Dermis microvascular lymphatic vessel endothelial cell (primary cell): ENCODE measurements at places on chromosomes 13 and 19.

DNA sequence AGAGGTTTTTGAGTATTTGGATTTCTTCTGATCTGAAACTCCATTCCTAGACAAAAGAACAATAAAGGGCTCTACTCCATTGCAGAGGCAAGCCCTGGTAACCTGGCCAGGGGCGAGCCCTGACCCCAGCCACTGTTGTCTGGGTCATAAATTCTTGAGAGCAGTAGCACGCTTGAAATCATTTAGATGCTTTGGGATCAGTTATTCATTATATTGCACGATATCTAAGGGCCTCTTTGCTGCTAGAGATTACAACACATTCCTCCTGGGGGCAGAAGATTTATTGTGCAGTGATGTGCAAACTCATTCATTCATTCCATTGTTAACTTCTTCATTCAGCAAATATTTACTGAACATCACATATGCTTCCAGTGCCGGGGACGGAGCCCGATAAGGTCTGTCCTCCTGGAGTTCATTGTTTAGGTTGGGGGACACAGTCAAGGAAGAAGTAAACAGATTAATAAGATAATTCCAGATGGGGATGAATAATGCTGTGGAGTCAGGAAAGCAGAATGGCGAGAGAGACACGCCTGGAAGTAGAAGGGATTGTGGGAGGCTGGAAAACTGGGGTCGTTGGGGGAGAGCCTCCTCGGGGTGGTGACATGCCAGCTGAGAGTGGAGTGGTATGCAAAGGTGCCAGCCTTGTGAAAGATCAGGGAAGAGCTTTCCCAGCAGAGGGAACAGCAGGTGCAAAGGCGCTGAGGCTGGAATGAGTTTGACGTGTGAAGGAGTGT, 34.9 kb downstream of the SIPA1L3 start:
- DNase-seq, result no peak

DNA sequence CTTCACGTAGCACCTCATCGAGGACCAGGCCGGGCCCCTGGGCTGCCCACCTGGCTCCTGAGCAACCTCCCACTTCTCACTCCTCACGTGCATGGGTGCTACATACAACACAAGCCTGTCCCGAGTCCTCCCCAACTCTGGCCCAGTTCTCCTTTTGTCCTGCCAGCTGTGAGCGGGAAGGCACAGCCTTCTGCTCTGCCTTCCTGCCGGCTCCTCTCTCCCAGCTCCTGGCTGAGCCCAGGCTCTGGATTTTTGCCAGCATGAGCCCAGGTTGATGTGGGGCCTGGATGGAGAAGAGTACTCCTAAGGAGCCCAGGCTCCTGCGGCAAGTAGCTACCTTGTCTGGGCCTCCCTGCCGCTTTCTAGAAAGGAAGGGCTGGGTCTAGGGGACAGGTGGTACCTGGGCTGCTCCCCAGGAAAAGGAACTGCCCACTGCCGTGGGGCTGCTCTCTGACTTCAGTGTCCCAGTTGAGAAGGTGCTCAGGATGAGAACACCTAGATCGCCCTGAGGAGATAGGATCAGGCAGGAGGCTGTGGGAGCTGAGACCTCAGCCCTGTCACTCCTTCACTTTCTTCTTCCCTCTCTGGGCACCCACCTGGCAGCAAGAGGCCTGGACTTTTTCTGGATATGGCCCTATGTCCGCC, 23.6 kb downstream of the LYL1 start:
- no peak for DNase-seq

DNA sequence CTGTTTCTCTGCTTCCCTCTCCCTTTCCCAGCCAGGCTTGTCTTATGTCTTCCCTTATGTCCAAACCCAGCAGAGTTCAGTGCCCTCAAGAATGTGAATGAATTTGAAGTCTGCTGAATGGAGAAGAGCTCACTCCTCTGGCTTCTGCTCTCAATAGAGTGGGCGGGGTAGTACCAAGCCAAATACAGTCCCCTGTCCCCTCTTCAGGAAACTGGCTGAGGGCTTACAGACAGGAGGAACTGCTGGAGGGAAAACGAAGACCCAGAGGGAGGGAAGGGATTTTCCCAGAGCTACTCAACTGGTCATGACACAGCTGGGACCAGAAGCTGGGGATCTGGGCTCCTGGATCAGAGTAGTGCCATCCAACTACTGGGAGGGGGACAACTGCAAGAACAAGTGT, 32.9 kb upstream of the POU2F2 start:
- no peak for DNase-seq

DNA sequence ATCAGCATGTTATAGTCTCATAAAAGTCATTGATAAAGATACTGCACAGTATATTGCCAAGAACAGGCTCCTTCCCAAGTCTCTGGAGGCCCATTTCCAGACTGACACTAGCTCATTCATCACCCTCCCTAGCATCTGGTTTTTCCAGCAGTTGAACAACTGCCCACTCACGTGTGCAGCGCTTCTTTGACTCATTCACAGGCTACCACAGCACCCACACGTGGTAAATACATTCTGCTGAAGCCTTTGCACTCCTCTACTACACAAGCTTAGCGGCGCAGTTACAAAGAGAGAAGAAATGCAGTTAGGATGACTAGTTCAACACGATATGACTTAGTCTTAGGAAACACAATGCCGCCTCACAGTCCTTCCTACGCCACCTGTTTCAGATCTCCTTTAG, 87.7 kb downstream of the DOCK9 start:
- peak; percentile 41 for DNase-seq

- peak; percentile 88 for DNase-seq
Measured at GRCh38 chr19:16398530-16399249, 73.1 kb downstream of the EPS15L1 start.

GRCh38 chr19:14479975-14480699, 5.0 kb upstream of the PTGER1 start:
- DNase-seq, result peak; percentile 32

GRCh38 chr13:91776611-91777193, 378.3 kb downstream of the GPC5 start:
- no peak for DNase-seq

- no peak for DNase-seq
Measured at GRCh38 chr19:51784922-51785690, 9.9 kb upstream of the FPR3 start.

DNA sequence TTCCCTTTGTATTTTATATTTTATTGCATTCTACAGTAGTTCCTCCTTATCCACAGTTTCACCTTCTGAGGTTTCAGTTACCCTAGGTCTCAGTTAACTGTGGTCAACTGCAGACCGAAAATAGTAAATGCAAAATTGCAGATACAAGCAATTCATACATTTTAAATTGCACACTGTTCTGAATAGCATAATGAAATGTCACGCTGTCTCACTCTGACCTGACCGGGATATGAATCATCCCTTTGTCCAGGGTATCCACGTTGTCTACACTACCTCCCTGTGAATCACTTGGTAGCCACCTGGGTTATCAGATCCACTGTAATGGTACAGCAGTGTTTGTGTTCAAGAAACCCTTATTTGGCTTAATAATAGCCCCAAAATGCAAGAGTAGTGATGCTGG, 325.0 kb downstream of the DNAJC15 start:
- peak; percentile 55 for DNase-seq

- DNase-seq, result no peak
Measured at GRCh38 chr19:37954421-37954874, 47.4 kb downstream of the SIPA1L3 start.

GRCh38 chr13:33493672-33494365, 208.3 kb upstream of the STARD13 start:
- DNase-seq, result no peak

- DNase-seq, result no peak
Measured at GRCh38 chr13:44420376-44421220, 47.0 kb downstream of the SERP2 start.

DNA sequence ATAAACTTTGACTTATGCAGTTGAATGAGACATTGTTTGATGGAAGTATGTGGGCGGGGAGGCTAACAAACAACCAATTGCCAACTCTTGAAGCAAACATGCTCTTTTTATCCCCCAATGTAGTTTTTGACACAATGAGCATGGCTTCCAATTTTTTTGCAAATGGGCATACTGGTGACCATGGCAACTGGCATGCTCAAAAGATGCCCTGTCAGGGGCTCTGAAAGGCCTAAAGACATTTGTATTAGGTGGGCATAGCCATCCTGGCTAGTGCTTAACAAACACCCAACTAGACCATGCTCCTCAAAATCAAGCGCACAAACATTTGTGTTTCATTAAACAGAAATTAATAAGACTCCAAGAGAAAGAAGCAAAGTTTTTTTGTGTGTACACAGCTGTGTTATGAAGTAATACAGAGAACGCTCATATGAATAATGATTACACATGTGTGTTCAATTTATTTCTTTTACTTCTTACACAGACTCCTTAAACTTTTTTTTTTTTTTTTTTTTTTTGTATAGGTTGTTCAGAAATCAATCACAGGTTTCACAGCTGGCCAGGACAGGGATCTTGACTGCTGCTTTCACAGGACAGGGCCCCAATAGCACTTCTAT, 95.6 kb downstream of the DLEU7 start:
- DNase-seq, result no peak

GRCh38 chr13:80572308-80572922, 231.5 kb upstream of the SPRY2 start:
- no peak for DNase-seq

- no peak for DNase-seq
Measured at GRCh38 chr13:42055500-42056085, 7.1 kb downstream of the DGKH start.

GRCh38 chr13:44165889-44166496, 207.6 kb upstream of the SERP2 start:
- no peak for DNase-seq

DNA sequence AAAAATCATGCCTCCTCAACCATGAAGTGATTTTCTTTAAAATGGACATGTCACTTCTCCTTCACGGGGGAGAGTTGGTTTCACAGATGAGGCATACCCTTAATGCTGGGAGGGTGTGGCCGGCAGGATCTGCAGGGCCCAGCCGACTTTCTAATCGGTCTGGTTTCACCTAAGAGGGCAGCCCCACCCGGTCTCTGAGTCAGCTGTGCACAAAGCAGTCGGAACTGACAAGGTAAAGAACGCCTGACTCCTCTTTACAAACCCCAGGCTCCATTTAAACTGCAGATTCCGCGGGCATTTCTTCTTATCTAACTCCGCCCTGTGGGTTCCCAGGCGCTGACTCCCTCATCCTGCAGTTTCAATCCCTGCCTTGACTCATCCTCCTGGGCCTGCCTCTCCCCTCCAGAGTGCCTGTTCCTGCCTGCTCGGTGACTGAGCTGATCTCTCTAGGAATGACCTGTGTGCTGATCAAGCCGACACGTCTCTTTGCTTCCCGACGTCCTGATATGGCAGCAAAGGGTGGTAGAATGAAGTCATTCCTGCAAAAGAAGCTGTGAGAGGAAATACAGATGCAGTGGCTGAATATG, 63.4 kb downstream of the EFNB2 start:
- peak; percentile 81 for DNase-seq

DNA sequence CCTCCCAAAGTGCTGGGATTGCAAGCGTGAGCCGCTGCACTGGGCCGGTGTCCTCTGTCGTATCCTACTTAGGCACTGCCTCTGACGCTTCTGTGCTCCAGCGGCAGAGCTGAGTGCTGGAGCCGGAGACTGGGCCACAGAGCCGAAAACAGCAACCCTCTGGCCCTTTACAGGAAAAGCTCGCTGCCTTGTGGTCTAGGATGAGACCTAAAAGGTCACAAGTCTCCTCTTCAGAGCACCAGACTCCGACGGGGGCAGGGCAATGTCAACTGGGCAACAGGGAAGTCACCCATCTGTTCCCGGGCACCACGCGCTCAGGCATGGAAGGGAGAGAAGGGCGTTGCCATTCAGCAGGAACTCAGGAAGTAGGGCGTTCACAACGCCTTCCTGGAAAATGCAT, 91.7 kb downstream of the GADD45B start:
- DNase-seq, result no peak

- no peak for DNase-seq
Measured at GRCh38 chr13:55263045-55263444, 1877.7 kb upstream of the PRR20A start.

- peak; percentile 25 for DNase-seq
Measured at GRCh38 chr13:73677048-73677601, 457.1 kb downstream of the KLF12 start.

DNA sequence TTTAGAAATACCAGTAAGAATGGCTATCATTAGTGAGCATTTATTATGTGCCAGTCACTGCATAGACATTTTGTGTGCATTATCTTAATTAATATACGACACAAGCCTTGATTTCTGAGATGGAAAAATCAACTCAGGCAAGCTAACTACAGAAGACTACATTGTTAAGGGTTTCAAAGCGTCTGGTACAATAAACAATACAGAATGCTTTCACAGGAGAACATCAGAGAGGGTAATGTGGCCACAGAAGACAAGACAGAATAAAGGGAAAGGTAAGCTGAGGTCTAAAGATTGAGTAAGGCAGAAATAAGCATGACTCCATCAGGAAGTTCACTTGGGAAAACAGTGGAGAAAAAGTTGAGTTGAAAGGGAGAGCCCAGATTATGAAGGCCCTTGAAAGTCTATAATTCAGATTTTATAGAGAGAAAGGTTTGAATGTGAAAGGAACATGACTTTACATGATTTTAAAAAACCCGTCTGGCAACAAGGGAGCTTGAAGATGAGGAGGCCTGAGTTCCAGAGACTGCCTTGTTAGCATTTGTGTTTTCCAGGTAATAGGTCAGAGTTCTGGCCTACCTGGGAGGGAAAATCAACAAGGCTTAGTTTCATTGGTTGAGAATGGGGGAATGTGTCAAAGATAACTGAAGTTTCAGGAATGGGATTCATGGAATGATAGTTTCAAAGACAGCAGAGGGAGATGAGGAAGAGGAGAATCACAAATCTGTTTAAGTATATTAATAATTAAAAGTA, 1.8 kb upstream of the MBNL2 start:
- DNase-seq, result no peak

GRCh38 chr13:50323440-50324065, 308.3 kb downstream of the KCNRG start:
- no peak for DNase-seq

DNA sequence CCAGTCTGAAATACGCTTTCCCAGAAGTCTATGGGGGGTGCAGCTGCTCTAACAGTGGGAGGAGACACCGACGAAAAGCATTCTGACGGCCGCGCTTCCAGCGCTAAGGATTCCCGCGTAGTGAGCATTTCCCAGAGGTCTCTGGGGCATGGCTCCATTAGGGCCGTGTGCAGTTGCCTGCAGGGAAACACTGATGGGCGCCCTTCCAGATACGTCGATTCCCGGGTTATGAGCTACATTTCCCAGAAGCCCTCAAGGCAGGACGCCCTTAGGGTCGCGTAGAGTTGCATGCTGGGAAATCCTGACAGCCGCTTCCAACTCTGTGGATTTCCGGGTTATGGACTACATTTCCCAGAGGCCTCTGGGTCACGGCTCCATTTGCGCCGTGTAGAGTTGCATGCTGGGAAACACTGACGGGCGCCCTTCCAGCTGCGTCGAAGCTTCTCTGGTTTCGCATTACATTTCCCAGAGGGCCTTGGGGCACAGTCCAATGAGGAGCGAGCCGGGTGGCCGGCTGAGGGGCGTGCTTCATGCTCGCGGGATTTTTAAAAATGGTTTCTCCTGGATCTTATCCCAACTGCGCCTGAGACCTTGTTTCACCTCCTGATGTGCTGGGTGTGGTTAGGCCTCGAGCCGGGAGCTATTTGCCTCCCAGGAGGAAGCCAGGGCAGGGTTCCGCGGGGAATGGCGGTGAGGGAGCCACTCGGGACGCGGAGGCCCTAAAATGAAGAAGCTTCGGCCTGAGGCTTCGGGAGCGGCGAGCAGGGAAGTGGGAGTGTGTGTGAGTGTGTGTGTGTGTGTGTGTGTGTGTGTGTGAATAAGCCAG, 17.2 kb upstream of the ZNF331 start:
- peak; percentile 99 for DNase-seq
